ENCODE measurements at places on chromosomes 11 and 22. TPM values are rescaled to one million over a fixed set of nuclear protein-coding genes. Genes with fewer than 3 reads are reported as not detected.

- no peak for DNase-seq
Measured at GRCh38 chr11:15710580-15711275, 596.0 kb downstream of the INSC start.

GRCh38 chr22:36360871-36361383, 26.8 kb downstream of the MYH9 start:
- no peak for DNase-seq

- no peak for DNase-seq
Measured at GRCh38 chr11:113384551-113384950, 3.0 kb upstream of the ANKK1 start.

DNA sequence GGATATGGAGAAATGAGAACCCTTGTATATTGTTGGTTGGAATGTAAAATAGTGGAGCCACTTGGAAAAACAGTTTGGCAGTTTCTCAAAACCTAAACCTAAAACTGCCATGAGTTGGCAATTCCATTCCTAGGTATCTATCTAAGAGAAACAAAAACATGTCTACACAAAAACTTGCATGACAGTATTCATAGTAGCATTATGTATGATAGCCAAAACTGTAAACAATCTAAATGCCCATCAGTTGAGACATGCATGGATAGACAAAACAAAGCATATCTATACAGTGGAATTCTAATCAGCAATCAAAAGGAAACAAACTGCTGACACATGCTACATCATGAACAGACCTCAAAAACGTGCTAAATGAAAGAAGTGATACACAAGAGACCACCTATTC, 34.9 kb downstream of the TRAF6 start:
- no peak for DNase-seq

Gene ACR
- total RNA-seq, result not detected

Gene GRM5
- not detected for total RNA-seq

GRCh38 chr11:13119941-13120520, 110.9 kb downstream of the RASSF10 start:
- no peak for DNase-seq

Gene XKR3
- not detected for total RNA-seq

Data from NCI-H460 (cell line).